ENCODE measurements at places on chromosomes 13 and 19. TPM values are rescaled to one million over a fixed set of nuclear protein-coding genes. Genes with fewer than 3 reads are reported as not detected.

DNA sequence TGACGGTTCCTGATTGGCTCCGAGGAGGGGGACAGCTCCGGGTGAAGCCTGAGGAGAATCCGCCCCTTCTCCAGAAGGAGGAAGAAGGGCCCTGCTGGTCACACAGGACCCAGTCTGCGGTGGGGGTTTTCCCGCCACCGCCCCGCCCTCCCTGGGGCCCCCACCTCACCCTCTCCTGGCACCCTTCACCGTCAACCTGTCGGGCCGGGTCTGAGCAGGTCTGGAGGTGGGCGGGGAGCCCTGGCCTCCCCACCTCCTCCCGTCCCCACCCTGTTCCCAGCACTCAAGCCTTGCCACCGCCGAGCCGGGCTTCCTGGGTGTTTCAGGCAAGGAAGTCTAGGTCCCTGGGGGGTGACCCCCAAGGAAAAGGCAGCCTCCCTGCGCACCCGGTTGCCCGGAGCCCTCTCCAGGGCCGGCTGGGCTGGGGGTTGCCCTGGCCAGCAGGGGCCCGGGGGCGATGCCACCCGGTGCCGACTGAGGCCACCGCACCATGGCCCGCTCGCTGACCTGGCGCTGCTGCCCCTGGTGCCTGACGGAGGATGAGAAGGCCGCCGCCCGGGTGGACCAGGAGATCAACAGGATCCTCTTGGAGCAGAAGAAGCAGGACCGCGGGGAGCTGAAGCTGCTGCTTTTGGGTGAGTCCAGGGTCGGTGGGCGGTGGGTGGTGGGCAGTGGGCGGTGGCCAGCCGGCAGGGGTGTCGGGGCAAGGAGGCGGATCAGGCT, at the start of gene GNA15:
GNA15 (plus strand) TSS at position 73 of the 723 bp plus-strand sequence; CDS start at position 491, 418 bp downstream.
- no peak for DNase-seq

GRCh38 chr19:6253954-6254733, 25.6 kb downstream of the MLLT1 start:
- no peak for DNase-seq

DNA sequence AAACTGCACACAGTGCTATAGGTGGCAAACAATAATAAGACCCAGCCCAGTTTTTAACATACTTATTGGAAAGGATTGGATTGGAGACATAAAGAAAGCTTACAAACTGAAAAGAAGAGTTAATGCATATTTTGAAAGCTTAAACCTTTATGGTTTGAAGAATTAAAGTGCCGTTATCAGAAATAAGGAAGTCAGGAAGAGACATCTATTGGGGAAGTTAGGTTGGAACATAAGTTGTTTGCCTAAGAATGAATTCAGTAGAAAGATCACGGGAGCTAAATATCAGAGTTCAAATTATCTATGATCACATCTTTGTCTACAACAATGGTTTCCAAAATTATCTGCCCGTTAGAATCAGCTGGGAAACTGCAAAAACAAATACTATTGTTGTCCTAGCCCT, 767.9 kb downstream of the PCDH9 start:
- no peak for DNase-seq

The SAMD4B gene
- 139 TPM for total RNA-seq

The USHBP1 gene
- 9.6 TPM for total RNA-seq

DNA sequence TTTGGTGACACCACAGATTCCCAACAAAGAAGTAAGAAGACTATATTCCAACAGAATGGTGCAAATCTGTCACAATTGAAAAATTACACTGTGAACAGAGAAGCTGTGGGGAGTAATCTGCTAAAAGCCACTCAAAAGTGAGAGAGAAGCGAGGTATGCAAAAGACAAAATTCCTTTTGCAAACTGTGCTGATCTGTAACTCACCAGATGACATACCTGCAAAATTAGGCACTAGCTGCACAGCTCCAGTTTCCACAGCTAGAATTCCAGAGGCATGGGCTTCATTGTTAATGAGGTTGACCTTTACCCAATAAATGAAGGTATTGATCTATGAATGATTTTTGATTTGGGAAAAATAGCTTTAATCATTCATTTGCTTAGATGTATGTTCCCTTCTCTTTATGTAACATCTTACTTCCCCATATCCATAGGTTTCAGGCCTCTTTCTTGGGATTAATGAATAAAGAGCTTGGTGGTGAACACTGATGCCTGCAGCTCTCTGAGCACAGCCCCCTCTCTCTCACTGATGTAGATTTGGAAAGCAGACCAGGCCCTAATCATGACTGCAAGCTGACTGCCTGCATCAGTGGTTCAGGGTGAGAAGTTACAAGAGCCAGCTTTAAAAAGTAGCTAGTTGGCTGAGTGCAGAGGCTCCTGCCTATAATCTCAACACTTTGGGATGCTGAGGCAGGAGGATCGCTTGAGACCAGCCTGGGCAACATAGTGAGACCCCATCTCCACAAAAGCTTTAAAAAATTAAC, 85.2 kb downstream of the LACC1 start:
- DNase-seq, result no peak

DNA sequence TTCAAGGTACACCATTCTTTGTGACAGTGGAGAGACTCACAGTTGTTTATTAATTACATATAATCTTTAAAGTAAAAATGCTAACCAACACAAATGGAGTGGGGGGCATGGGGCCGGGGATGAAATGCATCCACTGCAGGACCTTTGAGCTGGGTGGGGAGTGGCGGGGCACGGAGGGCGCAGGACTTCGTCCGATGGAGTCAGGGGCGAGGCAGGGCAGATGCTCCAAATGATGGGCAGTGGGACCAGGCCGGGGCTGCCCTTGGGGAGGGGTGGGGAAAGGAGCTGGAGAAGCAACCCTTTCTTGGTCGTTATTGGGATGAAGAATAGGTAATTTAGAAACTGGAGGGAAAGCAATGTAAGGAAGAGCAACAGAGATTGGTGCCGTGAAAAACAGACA, 220.0 kb downstream of the TEX29 start:
- peak; percentile 44 for DNase-seq

DNA sequence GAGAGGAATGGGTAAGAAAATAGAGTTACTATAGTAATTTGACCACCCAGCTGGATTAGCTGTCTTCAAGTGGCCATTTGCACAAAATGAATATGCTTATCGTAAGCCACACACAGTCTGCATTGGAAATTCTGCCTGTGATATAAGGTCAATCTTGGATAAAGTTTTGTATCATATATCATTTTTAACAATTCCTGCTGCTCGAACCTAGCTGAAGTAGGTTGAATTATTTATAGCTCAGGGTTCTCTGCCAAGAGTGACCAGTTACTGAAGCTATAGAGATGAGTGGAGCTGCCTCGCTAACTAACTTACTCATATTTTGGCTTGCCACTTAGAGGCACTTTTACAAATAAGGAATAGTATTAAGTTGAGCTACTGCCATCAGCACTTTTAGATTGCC, 220.9 kb downstream of the RGCC start:
- DNase-seq, result no peak

The DUS3L gene
- 27.9 TPM for total RNA-seq

DNA sequence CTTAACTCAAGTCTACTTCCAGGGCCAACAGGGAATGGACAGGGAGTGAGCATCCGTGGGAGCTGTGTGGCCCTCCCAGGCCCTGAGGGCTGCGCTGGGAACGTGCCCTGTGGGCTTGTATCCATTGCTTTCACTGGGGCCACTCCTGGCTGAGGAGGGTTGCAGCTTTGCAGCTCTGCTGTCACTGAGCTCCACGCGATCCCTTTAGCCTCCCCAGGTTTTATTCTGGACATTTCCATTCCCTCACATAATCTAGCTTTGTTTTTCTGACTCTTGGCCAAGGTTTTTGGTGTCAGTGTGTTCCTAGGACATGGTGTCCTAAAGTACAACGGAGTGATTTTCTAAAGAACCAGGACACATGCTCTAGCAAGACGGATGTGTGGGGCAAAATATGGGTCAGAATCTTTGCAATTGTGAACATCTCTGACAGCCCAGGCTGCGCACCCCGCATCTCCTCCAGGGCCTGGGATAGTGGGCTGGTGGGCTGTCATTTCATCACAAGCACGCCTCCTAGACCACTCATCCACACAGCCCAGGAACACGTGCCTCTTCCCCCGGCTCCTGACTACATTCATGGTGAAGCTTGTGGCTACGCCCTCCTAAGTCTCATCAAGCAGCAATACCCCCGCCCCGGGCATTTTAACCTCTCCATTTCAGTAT, 28.0 kb downstream of the GGACT start:
- no peak for DNase-seq

The ZNF726 gene
- total RNA-seq, result 1.2 TPM

The ZNF284 gene
- 3.2 TPM for total RNA-seq

The FBXO17 gene
- 30.0 TPM for total RNA-seq

The PDCD5 gene
- 64.3 TPM for total RNA-seq

The SLC7A9 gene
- total RNA-seq, result 0.89 TPM

- no peak for DNase-seq
These were observed 81.5 kb upstream of the MBNL2 start for GRCh38 chr13:97140611-97141010.

The PSG1 gene
- total RNA-seq, result not detected

GRCh38 chr19:10742476-10742875, 24.6 kb downstream of the DNM2 start:
- no peak for DNase-seq

DNA sequence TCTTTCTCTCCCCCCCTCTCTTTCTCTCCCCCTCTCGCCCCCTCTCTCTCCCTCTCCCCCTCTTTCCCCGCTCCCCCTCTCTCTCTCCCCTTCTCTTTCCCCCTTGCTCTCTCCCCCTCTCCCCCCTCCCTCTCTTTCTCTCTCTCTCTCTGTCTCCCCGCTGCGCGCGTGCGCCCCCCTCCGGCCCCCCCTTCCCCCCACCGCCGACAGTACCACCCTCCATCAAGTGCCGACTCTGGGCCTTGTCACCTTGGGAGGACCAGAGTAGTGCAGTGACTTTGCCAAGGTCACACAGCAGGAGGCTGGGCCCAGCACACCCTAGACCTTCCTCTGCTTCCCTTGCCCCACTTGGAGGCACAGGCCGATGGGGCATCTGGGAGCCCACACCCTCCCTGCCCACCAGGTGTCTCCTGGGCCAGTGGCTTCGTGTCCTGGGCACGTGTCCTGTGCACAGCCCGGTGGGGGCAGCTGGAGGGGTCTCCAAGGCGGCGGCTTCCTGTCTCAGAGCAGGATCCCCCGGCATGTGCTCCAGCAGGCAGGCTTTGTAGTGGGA, 121.6 kb downstream of the KDM4B start:
- DNase-seq, result no peak

The MAG gene
- 82.2 TPM for total RNA-seq

The BEST2 gene
- not detected for total RNA-seq

The NLRP11 gene
- not detected for total RNA-seq

GRCh38 chr13:112102243-112102642, 35.3 kb downstream of the SOX1 start:
- DNase-seq, result no peak

The ATP4A gene
- not detected for total RNA-seq

The SYDE1 gene
- 39.9 TPM for total RNA-seq

All from sciatic nerve (tissue), 2 donors.